Stimulated activated CD4-positive, alpha-beta T cell treated with anti-CD3 and anti-CD28 coated beads, Interleukin-4, amount 100 ng/mL, for 4 hours (primary cell): ENCODE measurements at places on chromosomes 12 and 14.

DNA sequence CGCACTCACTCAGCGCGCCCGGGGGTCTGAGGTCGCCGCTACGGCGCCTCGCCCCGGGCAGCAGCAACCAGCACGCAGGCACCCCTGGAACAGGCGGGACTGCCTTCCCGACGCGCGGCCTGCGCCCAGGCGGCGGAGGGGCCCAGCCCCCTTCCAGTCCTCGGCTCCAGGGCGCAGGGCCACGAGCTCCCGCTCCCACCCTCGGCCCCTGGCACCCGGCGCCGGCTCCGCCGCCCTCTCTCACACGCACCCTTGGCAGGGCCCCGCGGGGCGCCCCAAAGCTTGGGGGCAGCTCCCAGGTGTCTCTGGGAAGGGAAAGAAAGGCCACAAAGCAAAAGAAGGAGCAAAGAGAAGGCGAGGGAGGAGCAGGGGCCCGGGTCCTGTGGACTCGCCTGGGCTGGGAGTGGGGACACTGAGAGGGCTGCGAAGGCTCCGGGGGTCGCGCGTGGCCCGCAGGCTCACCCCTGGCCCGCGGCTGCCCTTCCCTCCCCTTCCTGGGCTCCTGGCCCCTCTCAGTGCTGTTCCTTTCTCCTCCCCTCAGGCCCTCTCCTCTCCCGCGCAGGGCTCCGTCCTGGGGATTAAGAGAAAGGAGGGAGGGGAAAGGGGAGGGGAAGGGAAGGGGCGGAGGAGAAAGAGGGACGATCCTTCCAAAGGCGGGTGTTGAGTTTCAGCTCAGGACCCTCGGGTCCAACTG, 907 bp upstream of the EFS start:
- DNase-seq: no peak

GRCh38 chr12:80802652-80803400, 86.1 kb downstream of the MYF5 start:
- no peak for DNase-seq

DNA sequence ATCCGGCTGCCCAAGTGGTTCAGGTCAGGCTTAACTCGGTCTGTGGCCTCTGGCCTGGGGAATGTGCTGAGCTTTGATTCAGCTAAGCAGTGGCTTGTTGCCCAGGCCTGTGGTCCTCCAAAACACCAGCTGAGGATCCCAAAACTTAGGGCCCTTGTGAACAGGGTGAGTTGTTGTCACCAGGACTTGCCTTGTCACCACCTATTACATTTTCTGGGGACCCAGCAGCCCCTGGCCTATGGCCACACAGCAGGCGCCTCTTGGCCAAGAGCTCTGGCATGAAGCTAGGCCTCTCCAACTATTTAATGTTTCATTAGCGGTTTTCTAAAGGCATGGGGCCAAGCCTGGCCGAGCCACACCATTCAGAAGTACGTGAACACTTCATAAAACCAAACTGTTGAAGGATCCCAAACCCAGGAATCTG, 343.7 kb downstream of the CACNA1C start:
- DNase-seq: no peak

- no peak for DNase-seq
These were observed 268.7 kb downstream of the ZFP36L1 start for GRCh38 chr14:68523989-68524725.

DNA sequence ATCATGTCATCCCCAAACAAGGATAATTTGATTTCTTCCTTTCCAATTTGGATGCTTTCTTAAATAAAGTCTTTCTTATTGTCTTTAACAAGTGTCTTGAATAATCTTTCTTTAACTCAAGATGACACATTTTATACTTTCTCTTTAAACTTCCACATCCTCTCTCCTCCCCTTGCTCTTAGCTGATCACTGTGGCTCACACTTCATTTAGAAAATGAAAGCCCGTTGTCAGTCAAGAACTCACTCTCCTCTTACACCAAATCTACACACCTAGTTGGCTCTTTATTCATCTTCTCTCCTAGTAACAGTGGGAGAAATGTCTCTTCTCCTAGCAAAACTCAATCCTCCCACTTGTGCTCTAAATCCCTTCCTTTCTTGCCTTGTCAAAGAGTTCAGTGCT, 10.4 kb upstream of the RMST start:
- DNase-seq: no peak

GRCh38 chr14:88975043-88975830, 150.8 kb downstream of the TTC8 start:
- DNase-seq: no peak

DNA sequence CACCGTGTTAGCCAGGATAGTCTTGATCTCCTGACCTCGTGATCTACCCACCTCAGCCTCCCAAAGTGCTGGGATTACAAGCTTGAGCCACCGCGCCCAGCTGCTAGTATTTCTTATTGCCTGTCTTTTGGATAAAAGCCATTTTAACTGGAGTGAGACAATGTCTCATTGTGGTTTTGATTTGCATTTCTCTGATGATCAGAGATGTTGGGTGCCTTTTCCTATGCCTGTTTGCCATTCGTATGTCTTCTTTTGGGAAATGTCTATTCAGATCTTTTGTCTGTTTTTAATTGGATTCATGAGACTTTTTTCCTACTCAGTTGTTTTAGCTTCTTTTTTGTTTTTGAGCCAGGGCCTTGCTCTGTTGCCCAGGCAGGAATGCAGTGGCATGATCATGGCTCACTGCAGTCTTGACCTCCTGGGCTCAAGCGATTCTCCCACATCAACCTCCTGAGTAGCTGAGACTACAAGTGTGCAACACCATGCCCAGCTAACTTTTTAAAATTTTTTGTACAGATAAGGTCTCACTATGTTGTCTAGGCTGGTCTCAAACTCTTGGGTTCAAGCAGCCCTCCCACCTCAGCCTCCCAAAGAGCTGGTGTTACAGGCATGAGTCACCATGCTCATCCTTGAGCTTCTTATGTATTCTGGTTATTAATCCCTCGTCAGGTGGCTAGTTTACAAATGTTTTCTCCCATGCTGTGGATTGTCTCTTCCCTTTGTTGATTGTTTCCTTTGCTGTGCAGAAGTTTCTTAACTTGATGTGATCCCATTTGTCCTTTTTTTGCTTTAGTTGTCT, 65.9 kb downstream of the ACACB start:
- no peak for DNase-seq

DNA sequence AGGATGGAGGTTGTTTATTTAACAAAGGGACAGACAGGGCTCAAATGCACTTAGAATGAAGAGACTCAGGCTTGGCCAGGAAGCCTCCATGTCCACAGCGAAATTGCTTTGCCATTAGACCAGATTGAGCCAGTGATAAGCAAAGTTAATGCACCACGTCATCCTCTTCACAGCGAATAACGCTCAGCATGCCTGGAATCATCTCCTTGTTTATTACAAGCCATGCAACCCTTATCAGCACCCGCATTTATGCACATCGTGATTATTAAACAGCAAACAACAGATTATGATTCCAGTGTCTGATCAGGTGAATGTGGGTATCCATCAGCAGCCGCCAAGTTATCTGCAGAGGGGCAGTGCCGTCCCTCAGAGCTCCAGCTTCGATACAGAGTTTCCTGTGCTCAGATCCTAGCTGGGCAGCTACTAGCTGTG, 175.0 kb upstream of the TMEM132C start:
- no peak for DNase-seq

- no peak for DNase-seq
These were observed 8.7 kb downstream of the PHB2 start for GRCh38 chr12:6961695-6962284.

GRCh38 chr14:53921027-53921426, 35.6 kb downstream of the BMP4 start:
- DNase-seq: no peak

- no peak for DNase-seq
These were observed 9.7 kb upstream of the PEBP1 start for GRCh38 chr12:118126119-118126757.
